Left ventricle myocardium inferior (tissue), 1 donor: ENCODE measurements at places on chromosomes 7 and 10. TPM values are rescaled to one million over a fixed set of nuclear protein-coding genes. Genes with fewer than 3 reads are reported as not detected.

GRCh38 chr7:104805449-104806317, 208.3 kb upstream of the KMT2E start:
- no peak for DNase-seq

The ACBD5 gene
- 64.0 TPM for total RNA-seq

DNA sequence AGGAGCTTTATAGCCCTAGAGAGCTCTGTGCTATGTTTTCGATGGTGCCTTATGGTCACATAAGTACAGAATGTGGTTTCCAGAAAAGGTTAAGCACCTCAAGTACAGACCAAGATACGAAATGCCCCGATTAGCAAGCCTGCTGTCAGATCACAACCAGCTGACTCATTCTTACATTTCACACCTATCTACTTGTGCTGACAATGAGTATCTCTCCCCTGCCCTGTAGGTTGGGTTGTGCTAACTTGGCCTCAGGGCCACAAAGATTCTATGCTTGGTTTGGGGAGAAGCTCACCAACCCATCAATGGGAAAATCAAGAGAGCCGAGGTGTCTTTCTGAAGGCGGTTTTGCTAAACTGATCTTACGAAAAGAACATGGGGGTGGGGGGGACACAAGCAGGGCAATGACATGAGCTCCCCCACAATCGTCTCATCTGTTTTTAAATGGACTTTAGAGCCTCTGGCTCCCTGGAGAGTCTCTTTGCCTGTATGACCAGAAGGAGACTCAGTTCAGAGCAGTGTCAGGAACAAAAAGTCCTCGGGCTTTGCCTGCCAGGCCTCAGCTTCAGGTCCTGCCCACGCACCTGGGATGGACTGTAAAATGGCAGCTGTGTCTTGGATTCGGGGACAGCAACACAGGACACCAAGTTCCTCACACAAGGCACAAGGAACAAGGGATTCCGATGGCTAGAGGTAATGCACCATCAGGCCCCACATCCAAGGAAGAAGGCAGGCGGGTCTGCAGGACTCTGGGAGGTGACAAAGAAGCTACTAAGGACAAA, 55.1 kb downstream of the FAM53B start:
- DNase-seq: no peak

The PLXDC2 gene
- total RNA-seq: 16.6 TPM

DNA sequence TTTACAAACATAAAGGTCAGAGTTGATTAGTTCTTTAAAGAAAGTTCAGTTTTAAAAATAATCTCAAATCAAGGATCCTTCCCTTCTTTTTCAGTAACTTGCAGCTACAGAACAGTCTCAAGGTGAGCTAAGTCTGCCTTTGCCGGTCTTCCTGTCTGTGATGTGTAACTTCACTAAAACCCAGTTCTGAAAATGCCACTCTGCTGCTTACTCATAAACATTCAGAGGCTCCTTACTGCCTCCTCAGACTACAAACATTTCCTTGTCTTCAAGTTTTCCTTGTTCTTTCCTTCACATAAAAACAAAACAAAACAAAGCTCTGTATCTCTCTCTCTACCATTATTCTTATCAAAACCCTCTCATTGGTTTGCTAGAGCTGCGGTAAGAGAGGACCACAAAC, 128.7 kb downstream of the ETV1 start:
- no peak for DNase-seq

The ZNF503 gene
- 5.9 TPM for total RNA-seq

The LRGUK gene
- 0.19 TPM for total RNA-seq

DNA sequence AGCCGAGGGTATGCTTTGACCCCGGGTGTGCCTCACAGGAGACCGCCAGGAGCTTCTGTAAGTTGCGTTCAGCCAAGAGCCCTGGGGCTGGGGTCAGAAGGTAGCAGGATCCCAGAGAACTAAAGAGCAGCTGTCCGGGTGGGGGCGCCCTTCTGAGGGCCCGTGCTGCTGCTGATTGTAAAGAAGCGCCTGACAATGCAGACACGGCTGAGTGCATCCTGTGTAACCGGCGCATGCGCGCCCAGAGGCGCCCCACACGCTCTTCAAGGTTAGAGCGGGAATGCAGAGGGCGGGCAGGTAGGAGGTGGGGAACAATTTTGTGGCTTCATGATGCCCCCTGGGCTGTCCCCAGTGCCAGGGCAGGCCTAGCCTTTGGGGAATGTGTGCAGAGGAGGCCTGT, 210.2 kb upstream of the CTBP2 start:
- no peak for DNase-seq

The HOXA5 gene
- total RNA-seq: not detected

DNA sequence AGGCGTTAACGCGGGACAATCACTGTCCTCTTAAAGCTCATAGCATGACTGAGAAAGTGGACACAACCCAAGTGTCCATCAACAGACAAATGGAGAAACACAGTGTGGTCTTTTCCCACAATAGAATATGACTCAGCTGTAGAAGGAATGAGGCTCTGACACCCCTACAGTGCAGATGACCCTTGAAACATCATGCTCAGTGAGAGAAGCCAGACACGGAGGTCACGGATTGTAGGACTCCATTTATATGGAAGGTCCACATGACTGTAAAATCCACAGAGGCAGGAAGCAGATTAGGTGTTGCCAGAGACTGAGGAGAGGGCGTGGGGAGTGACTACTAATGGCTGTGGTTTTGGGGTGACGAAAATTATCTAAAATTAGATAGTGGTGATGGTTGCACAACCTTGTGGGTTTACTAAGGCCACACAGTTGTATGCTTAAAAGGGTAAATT, 6.1 kb upstream of the NCAPG2 start:
- no peak for DNase-seq

The LAMB1 gene
- total RNA-seq: 60.0 TPM

The GSAP gene
- total RNA-seq: 7.2 TPM

- DNase-seq: no peak
Measured at GRCh38 chr7:140196361-140197217, 19.8 kb upstream of the KDM7A start.

The GTF2IRD2 gene
- 13.5 TPM for total RNA-seq

The ATRNL1 gene
- 2.9 TPM for total RNA-seq

- no peak for DNase-seq
Measured at GRCh38 chr7:140061607-140061930, 1.2 kb downstream of the PARP12 start.

DNA sequence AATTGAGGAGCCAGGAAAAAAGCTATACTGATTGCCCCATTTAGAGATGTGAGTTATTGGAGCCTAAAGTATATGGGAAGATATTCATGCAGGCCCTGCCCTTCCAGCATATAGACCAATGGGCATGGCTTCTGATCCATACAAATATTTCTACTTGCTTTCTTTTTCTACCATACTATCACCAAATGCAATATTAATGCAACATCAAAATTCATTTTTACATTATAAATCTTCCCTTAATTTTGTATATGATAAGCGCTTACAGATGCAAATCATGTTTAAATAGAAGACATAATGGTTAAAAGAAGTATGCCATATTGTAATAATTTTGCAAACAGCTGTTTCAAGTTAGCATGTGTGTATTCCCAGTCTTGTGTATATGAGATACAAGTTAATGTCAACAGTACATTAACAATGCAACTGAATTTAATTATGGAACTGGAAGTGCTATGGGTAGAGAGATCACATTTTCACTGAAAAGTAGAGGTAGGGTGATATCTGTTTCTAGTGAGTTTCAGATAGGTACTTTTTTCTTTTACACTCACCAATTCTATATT, 24.6 kb upstream of the WNT16 start:
- no peak for DNase-seq

- no peak for DNase-seq
Measured at GRCh38 chr10:63666836-63667383, 145.7 kb downstream of the REEP3 start.

DNA sequence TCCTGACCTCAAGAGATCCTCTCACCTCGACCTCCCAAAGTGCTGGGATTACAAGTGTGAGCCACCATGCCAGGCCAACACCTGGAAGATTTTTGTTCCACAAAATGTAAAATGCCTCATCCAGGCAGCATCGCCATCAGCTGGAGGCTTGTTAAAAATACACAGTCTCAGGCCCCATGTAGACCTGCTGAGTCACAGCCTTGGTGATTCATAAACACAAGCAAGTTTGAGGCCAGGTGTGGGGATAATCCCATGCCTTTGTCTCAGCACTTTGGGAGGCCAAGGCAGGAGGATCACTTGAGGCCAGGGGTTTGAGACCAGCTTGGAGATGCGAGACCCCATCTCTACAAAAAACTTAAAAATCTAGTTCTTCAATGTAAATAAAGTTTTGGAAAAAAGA, 49.1 kb upstream of the FOXK1 start:
- no peak for DNase-seq

DNA sequence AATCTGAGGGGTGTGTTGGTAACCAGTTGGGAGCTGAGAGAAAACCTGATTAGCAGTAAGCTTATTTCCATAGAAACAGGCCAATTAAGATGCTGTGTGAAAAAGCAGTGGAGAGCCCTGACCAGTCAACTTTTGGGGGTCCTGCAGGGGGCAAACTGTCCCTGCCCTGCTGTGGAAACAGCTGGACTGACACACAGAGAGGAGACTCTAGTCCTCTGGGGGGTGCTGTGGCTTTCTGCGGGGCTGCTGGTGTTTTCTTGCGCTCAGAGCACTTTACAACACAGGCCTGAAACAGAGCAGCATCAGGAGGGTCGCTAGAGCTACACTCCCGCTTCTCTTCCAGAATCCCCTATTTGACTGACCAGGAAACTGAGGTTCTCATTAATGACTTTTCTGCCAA, 546.9 kb upstream of the GALNT17 start:
- DNase-seq: no peak

DNA sequence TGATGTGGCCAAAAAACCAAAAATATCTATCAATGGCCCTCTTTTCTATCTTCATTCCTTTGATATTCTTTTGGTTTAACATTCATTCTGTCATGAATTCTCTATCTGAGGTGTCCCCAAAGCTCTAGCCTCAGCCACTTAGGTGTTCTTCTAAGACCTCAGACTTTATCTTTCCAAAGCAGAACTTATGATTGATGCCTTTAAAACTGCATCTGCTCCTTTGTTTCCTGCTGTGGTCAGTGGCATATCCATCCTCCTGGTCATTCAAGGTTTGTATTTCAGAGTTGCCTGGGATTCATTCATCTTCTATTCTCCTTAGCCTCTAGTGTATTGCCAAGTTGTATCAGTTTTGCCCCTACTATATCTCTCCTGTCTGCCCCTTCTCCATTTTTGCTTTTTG, 30.6 kb downstream of the FHIP2A start:
- no peak for DNase-seq

DNA sequence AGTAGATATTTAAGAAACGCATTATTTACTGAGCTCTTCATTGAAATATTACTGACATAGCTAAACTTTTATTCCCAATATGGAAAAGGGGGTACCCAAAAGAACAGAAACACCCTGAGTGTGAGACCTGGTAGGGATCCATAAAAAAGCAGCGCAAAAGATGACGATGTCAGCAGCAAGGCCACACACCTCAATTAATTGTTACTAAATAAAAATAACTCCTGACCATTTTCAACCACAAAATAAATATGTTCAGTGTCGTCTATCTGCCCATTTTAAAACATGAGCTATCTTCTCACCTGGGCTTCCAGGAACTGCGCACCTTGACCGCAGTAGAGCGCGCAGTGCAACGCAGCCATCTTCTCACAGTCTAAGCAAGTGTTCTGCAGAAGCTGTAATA, 61.2 kb downstream of the GSAP start:
- DNase-seq: no peak

DNA sequence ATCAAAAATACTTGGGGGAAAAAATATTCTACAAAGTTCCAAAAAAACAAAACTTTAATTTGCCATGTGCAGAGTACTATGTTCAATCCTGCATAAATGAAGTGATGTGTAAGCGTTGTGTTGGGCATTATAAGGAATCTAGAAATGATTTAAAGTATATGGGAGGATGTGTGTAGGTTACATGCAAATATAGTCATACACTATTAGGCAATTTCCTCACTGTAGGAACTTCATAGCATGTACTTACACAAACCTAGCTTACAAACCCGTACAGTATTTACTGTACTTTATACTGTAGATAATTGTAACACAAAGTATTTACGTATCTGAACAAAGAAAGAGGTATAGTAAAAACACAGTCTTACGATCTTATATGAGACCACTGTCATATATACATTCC, 72.3 kb downstream of the NRBF2 start:
- no peak for DNase-seq

DNA sequence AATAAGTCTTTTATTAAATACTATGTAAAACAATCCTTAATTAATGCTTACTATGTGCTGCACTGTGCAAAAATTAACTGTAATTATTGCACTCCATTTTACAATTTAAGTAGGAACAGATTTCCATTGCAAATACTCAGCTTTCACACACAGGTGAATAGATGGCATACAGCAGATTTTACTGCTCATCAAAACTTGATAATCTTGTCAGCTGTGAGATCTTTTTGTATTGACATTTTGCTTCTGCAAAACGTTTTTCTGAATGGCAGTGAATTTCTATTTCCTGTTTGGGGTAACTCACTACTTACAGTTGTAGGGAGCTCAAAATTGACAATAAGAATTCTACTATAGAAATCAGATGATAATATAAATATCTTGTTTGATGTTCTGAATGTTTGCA, 220.0 kb upstream of the MAGI2 start:
- DNase-seq: no peak

- DNase-seq: no peak
Measured at GRCh38 chr10:44832595-44833390, 78.3 kb upstream of the TMEM72 start.

DNA sequence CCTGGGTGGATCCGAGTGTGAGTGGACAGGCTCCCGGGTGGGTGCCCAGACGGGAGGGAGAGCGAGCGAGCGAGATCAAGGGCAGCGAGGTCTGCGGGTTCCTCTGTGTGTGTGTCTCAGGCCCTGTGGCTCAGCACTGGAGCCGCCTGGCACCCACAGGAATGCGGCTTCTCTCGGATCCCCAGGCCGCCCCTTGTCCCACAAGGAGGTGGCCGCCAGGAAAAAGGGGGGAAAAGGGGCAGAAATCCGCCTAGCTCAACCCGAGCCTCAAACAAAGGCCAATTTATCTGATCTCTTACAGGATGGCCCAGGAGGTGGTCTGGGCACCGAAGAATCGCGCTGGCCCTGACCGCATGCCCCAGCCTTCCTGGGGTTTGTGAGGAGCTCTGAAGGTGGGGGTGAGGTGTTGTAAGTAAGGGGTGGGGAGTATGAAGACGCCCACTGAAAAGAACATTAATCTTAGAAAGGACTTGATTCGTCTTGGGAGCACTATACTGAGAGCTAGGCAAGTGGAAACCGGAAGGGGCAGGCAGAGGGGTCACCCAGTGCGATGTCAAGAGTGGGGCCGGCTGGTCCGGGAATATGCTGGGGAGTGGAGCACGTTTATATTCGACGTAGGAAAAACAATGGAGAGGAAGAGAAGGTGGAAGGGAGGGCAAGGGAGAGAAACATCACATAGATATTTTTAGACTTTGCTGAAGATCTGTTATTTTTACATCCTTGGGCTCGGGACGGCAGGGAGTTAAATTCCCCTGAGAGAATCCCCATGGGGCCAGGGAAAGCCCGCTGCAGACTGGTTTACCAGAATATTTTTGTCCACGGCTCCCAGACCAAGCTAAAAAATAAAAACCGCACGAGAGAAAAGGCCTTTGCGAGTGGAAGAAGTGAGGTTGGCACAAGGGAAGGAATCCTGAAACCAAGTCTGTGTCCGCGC, 7.2 kb downstream of the DLX5 start:
- DNase-seq: no peak

The GPR85 gene
- total RNA-seq: 0.69 TPM

The SFRP4 gene
- 2.1 TPM for total RNA-seq
